Breast epithelium (tissue), 4 donors: ENCODE measurements at places on chromosomes 4 and X.

GRCh38 chrX:30141966-30142365, 73.4 kb upstream of the MAGEB2 start:
- DNase-seq, result no peak
- H3K4me1 ChIP-seq, result no peaks in the 10 kb centered on the region
- no peak overlapping the region for H3K4me3 ChIP-seq
- no peaks in the 10 kb centered on the region for H3K36me3 ChIP-seq

- no peaks in the 10 kb centered on the region for H3K36me3 ChIP-seq
- no peak overlapping the region for H3K27ac ChIP-seq
- H3K27me3 ChIP-seq, result no peaks in the 10 kb centered on the region
- no peak overlapping the region for H3K4me3 ChIP-seq
- no peaks in the 10 kb centered on the region for H3K4me1 ChIP-seq
Observed at GRCh38 chr4:40490481-40490880, 139.2 kb downstream of the RBM47 start.

- no peak for DNase-seq
- H3K27ac ChIP-seq, result no peak overlapping the region
- H3K27me3 ChIP-seq, result no peaks in the 10 kb centered on the region
Observed at GRCh38 chr4:55530691-55531090, 16.0 kb downstream of the CLOCK start.

- no peak overlapping the region for H3K4me3 ChIP-seq
- DNase-seq, result no peak
- H3K4me1 ChIP-seq, result no peaks in the 10 kb centered on the region
- H3K27ac ChIP-seq, result no peak overlapping the region
- H3K27me3 ChIP-seq, result peaks cover 23% of the 10 kb centered on the region
Observed at GRCh38 chrX:20066968-20067708, 49.6 kb downstream of the MAP7D2 start.

DNA sequence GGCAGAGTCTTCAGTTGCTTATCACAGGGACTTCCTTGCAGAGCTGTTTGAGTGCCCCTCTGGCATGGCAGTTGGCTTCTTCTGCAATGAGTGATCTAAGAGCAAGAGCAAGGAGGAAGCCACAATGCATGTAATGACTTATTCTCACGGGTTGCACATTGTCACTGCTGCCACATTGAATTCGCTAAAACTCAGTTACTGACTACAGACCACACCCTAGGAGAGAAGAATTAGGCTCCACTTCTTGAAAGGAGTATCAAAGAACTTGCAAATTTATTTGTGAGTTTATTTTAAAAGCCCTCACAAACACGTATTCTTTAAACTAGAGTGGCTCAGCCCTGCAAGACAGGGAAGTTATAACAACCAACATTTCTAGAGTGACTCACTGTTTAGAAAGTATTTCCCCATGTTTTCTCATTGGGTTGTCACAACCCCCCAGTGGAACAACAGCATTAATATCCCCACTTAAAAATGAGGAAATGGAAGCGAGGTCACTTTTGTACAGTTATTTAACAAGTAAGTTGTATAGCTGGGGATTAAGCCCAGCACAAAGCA, 32.4 kb upstream of the RBPJ start:
- DNase-seq, result no peak
- no peaks in the 10 kb centered on the region for H3K36me3 ChIP-seq
- H3K4me3 ChIP-seq, result no peak overlapping the region
- H3K27ac ChIP-seq, result no peak overlapping the region

DNA sequence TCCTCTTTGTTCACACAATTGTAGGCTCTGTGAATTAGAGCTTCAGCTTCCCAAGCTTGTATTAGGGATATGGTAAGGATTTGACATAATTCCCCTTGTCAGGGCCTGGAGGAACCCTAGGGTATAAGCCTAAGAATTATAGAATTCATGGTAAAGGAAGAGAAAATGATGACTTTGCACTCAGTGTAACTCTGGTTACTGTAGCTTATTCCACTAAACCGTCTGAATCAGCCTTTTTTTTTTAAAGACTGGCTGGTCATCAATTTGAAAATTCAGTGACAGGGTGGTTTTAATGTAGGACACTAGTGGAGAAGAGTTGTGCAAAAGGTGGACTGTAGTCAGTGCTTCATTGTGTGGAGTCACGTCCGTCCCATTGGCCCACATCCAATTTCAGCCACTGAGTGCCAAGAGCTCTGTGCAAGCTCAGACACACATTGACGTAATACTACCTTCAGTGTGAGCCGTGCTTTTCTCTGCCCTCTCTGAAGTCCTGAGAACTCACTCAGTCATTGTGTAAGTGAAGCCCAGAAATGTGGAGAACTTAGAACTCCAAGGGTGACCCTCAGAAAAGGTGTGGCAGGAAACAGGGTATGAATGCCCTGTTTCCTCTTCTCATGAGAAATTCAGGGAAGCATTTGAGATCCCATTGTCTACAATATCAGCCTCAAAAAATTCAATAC, 449.8 kb downstream of the C4orf33 start:
- no peaks in the 10 kb centered on the region for H3K27me3 ChIP-seq
- no peaks in the 10 kb centered on the region for H3K4me1 ChIP-seq
- no peak overlapping the region for H3K27ac ChIP-seq
- no peak for DNase-seq

- no peak overlapping the region for H3K4me3 ChIP-seq
- no peak for DNase-seq
- H3K27me3 ChIP-seq, result no peaks in the 10 kb centered on the region
- H3K4me1 ChIP-seq, result no peaks in the 10 kb centered on the region
- no peak overlapping the region for H3K27ac ChIP-seq
- no peaks in the 10 kb centered on the region for H3K36me3 ChIP-seq
Observed at GRCh38 chrX:43958529-43958928, 14.7 kb downstream of the NDP start.

- no peak for DNase-seq
- no peaks in the 10 kb centered on the region for H3K4me1 ChIP-seq
- no peaks in the 10 kb centered on the region for H3K27me3 ChIP-seq
- H3K36me3 ChIP-seq, result no peaks in the 10 kb centered on the region
- no peak overlapping the region for H3K27ac ChIP-seq
Observed at GRCh38 chr4:166838975-166839614, 395.2 kb downstream of the SPOCK3 start.

GRCh38 chrX:18995221-18995620, 11.3 kb upstream of the PHKA2 start:
- H3K27me3 ChIP-seq, result peaks cover 4% of the 10 kb centered on the region
- no peaks in the 10 kb centered on the region for H3K36me3 ChIP-seq
- DNase-seq, result no peak
- H3K27ac ChIP-seq, result no peak overlapping the region
- H3K4me3 ChIP-seq, result no peak overlapping the region

DNA sequence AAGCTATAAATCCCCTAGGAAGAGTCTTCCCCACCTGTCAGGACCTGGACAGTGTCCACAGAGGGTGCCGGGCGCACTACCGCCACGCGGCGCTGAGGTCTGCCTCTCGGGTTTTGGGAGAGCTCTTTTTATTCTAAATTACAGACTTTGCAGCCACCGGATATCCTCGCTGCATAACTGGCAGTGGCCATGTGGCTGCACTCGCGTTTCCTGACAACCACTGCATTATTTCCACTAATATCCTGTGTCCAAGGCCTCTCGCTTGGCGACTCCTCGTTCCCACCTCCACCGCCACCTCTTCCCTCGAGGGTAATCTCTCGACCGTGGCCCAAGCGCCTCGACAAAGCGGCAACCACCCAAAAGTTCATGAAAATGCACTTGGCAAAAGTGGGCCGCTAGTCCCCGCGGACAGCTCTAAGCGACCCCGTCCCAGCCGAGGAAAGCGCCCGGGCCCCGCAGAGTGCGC, 512 bp upstream of the TMEM131L start:
- peak overlapping the region; percentile 68 for H3K27ac ChIP-seq
- no peaks in the 10 kb centered on the region for H3K36me3 ChIP-seq
- H3K4me3 ChIP-seq, result peak overlapping the region; percentile 72

- no peaks in the 10 kb centered on the region for H3K36me3 ChIP-seq
- no peak for DNase-seq
- H3K4me3 ChIP-seq, result no peak overlapping the region
- no peak overlapping the region for H3K27ac ChIP-seq
- H3K4me1 ChIP-seq, result no peaks in the 10 kb centered on the region
- no peaks in the 10 kb centered on the region for H3K27me3 ChIP-seq
Observed at GRCh38 chrX:1307626-1308340, 28.8 kb upstream of the IL3RA start.

DNA sequence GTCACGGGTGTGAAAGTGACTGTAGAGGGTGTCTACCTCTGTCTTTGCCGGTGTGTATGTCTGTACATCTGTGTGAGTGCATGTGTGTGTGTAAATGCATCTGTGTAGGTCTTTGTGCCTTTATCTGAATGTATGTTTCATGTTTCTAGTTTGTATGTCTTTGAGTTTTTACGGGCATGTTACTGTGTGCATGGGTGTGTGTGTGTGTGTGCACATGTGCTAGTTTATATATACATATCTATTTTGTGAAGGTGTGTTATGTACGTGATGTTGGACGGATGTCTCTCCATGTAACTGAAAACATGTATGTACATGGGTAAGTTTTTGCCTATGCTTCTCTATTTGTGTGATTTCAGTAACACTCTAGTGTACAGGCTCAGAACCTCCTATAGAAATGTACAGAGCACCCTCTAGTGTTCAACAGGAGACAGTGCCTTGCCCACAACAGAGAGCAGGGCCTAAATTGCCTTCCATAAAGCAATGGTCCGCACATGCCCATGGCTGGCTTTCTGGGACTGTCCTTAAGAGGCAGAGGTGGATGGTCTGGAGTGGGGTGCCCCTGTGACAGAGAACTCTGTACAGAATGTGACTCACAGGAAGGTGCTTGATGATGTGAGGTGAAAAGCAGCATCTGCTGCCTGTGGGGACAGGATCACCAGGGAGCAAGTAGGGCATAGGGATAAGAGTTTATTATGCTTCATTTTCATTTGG, 343.5 kb downstream of the RAPGEF2 start:
- no peaks in the 10 kb centered on the region for H3K36me3 ChIP-seq
- no peak for DNase-seq
- H3K27ac ChIP-seq, result no peak overlapping the region

DNA sequence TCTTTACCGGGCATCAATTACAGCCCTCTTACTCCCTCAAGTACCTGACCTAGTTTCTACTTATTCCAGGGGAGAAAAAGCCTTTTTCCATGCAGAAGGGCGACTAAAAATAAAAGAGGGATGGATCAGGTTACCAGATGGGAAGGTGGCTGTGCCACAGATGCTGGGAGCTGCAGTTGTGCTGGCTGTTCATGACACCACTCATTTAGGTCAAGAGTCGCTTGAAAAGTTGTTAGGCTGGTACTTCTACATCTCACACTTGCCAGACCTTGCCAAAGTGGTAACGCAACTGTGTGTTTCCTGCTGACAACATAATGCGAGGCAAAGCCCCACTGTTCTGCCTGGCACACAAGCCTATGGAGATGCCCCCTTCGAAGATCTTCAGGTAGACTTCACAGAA, 148.4 kb upstream of the FGF16 start:
- peaks cover 22% of the 10 kb centered on the region for H3K27me3 ChIP-seq
- H3K4me3 ChIP-seq, result no peak overlapping the region
- H3K27ac ChIP-seq, result no peak overlapping the region

DNA sequence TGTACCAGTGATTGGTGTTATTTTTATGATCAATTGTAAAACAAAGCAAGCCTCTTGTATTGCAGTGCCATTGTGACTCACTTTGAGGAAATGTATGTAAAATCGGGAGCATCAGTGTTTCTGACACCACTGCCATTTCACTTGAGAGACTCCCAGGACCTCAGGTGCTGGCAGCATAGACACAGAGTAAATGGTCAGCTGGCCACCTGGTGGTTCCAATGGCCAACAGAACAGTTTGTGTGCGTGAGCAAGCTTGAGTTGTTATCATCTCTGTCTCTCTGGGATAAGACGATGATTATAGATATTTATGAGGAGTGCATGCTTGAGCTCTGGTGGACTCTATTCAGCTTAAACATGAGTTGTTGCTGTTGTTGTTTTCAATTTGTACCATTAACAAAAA, 356.6 kb downstream of the GUCY2F start:
- no peaks in the 10 kb centered on the region for H3K4me1 ChIP-seq
- H3K36me3 ChIP-seq, result no peaks in the 10 kb centered on the region
- no peak for DNase-seq
- no peak overlapping the region for H3K27ac ChIP-seq
- H3K27me3 ChIP-seq, result no peaks in the 10 kb centered on the region
- no peak overlapping the region for H3K4me3 ChIP-seq

- H3K36me3 ChIP-seq, result no peaks in the 10 kb centered on the region
- DNase-seq, result no peak
- H3K4me3 ChIP-seq, result no peak overlapping the region
- H3K27ac ChIP-seq, result no peak overlapping the region
Observed at GRCh38 chr4:157667836-157668235, 447.3 kb downstream of the GRIA2 start.

DNA sequence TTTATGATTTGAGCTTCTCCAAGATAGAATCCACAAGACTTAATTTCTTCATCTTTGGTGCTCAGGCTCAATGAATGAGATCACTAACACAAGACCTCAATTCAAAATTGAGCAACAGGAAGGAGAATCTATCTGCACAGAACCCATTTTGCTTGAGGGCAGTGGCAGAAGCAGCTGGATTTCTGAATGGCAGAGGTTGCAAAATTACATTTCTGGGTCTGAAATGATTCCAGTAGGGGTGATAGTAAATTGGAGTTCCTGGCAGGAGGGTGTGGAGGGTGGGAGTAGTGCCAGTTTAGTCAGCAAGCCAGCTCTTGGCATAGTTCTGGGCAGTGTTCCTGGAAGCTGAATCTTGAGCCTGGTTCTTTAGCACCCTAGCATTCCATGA, 281.1 kb downstream of the SLC7A11 start:
- H3K4me3 ChIP-seq, result no peak overlapping the region
- H3K27me3 ChIP-seq, result no peaks in the 10 kb centered on the region
- no peaks in the 10 kb centered on the region for H3K36me3 ChIP-seq
- no peaks in the 10 kb centered on the region for H3K4me1 ChIP-seq
- peak overlapping the region; percentile 22 for H3K27ac ChIP-seq
- DNase-seq, result peak; percentile 81

DNA sequence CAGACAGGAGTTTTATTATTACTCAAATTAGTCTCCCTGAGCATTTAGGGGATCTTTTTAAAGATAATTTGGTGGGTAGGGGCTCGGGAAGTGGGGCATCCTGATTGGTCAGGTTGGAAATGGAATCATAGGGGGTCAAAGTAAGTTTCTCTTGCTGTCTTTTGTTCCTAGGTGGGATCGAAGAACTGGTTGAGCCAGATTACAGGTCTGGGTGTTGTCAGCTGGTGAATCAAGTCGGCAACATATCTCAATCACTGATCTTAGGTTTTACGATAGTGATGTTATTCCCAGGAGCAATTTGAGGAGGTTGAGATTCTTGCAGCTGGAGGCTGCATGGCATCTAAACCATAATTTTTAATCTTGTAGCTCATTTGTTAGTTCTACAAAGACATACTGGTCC, 629.5 kb upstream of the AMOT start:
- H3K27ac ChIP-seq, result no peak overlapping the region
- H3K36me3 ChIP-seq, result no peaks in the 10 kb centered on the region
- no peaks in the 10 kb centered on the region for H3K4me1 ChIP-seq
- DNase-seq, result no peak
